Uterus (tissue), 4 donors: ENCODE measurements at places on chromosomes 13 and 19. TPM values are rescaled to one million over a fixed set of nuclear protein-coding genes. Genes with fewer than 3 reads are reported as not detected.

Gene ZC3H4
- 20.7 TPM for total RNA-seq

Gene LHB
- not detected for total RNA-seq

Gene ZNF493
- total RNA-seq: 23.5 TPM

Gene ZNF667
- 8.8 TPM for total RNA-seq

Gene KIR3DL1
- total RNA-seq: not detected

Gene RFXAP
- total RNA-seq: 15.6 TPM

Gene CDX2
- not detected for total RNA-seq

- H3K4me3 ChIP-seq: no peak overlapping the region
- no peaks in the 10 kb centered on the region for H3K4me1 ChIP-seq
- DNase-seq: no peak
- H3K27me3 ChIP-seq: no peaks in the 10 kb centered on the region
- no peak overlapping the region for H3K27ac ChIP-seq
Measured at GRCh38 chr13:54706336-54706735, 1677.7 kb downstream of the OLFM4 start.

DNA sequence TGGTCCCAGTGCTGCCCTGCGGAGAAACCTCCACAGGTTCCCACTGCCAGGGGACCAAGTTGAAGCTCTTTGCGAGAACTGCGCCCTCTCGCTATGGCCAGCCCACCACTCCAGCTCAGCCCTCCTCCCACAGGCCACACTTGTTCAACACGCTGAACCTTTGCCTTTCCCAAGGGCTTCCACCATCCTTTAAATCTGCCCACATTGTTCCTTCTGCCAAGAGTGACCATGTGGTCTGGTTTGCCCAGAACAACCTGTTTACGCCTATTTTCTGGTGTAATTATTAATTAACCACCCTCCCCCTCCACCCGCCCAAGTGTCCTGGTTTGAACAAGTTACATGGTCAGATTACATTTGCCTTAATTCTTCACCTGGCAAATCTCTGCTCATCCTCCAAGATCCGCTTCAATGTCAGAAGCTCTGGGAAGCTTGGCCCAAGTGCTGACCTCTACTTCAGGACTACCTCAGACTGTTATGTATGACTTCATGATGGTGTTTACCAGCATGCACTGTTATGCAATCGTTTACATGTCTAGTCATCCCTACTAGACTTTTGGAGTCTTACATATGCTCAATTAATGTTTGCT, 12.0 kb upstream of the USP12 start:
- H3K27ac ChIP-seq: no peak overlapping the region
- H3K27me3 ChIP-seq: no peaks in the 10 kb centered on the region
- H3K4me1 ChIP-seq: no peaks in the 10 kb centered on the region
- no peaks in the 10 kb centered on the region for H3K36me3 ChIP-seq
- H3K4me3 ChIP-seq: no peak overlapping the region

DNA sequence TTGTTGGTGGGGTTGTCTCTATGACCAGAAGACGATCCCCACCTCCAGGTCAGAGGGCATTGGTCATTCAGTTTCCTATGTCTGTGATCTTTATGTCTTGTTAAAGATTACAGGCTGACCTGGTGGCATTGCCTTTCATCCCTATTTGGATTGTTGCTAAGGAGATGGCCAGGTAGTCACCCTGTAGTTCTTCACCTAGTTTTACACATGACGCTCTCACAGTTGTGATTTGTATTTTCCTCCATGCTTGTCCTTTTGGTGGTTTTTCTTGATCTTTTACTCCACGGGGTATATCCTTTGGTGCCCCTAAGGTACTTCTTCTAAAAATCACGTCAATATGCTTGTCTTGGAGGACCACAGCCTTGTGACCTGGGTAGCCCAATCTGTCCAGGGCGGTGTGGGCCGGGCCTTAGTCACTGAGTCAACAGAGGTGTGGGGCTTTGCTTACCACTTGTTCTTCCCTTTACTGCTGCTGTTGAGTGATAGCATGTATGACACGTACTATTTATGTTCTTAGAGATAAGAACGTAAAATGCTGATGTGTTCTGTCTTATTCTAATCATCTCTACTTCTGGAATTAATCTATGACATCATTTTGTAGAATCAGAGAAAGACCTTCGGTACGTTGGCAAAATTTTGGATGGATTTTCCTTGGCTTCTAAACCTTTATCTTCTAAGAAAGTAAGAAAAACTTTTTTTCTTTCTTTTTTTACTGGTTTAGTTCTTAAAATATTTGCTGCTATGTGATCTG, 20.1 kb downstream of the GPATCH1 start:
- no peaks in the 10 kb centered on the region for H3K27me3 ChIP-seq
- DNase-seq: no peak
- H3K36me3 ChIP-seq: no peaks in the 10 kb centered on the region
- no peak overlapping the region for H3K4me3 ChIP-seq

- no peak for DNase-seq
- H3K4me1 ChIP-seq: no peaks in the 10 kb centered on the region
- no peak overlapping the region for H3K4me3 ChIP-seq
- H3K36me3 ChIP-seq: no peaks in the 10 kb centered on the region
Measured at GRCh38 chr19:33484226-33484774, 37.3 kb downstream of the PEPD start.

DNA sequence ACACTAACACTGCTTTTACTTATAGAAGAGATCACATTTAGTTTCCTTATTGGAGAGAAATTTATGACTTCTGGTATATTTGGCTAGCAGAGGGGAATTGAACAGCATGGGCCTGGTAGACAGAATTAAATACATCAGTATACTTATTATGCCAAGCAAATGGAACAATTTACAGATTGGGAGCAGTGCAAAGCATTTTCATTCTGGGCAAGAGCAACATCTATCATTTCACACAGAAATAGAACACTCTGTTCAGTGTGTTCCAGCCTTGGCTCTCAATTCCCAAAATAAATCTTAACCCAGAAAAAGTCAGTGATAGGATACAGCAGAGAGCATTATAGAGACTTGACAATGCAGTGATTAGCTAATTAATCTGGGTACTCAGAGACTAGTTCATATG, 604.0 kb upstream of the SLITRK6 start:
- no peak overlapping the region for H3K4me3 ChIP-seq
- DNase-seq: no peak
- H3K27me3 ChIP-seq: no peaks in the 10 kb centered on the region
- no peak overlapping the region for H3K27ac ChIP-seq
- no peaks in the 10 kb centered on the region for H3K36me3 ChIP-seq
- H3K4me1 ChIP-seq: no peaks in the 10 kb centered on the region

- no peaks in the 10 kb centered on the region for H3K27me3 ChIP-seq
- no peak overlapping the region for H3K27ac ChIP-seq
- no peaks in the 10 kb centered on the region for H3K36me3 ChIP-seq
- H3K4me3 ChIP-seq: no peak overlapping the region
- DNase-seq: no peak
- H3K4me1 ChIP-seq: no peaks in the 10 kb centered on the region
Measured at GRCh38 chr13:62629618-62630017, 1214.0 kb upstream of the PCDH20 start.

GRCh38 chr19:12521996-12522395, 29.3 kb downstream of the ZNF564 start:
- H3K36me3 ChIP-seq: peaks cover 5% of the 10 kb centered on the region
- no peaks in the 10 kb centered on the region for H3K27me3 ChIP-seq
- no peak overlapping the region for H3K4me3 ChIP-seq
- no peak overlapping the region for H3K27ac ChIP-seq
- DNase-seq: no peak
- no peaks in the 10 kb centered on the region for H3K4me1 ChIP-seq

GRCh38 chr19:51727349-51727880, 3.6 kb upstream of the HAS1 start:
- no peak overlapping the region for H3K27ac ChIP-seq
- H3K36me3 ChIP-seq: no peaks in the 10 kb centered on the region
- H3K27me3 ChIP-seq: peaks cover 3% of the 10 kb centered on the region
- no peaks in the 10 kb centered on the region for H3K4me1 ChIP-seq
- no peak for DNase-seq
